Osteoblast (primary cell): ENCODE measurements at places on chromosomes 2 and 18. TPM values are rescaled to one million over a fixed set of nuclear protein-coding genes. Genes with fewer than 3 reads are reported as not detected.

GRCh38 chr2:84879584-84880394 lies 1.1 kb downstream of the TRABD2A start:
- DNase-seq, result peak; percentile 84

- DNase-seq, result peak; percentile 94
Observed at GRCh38 chr2:20224716-20225293, at the start of gene SDC1. Gene SDC1 (minus strand): TSS chr2:20225130. CDS start chr2:20224867, 263 bp downstream.

GRCh38 chr18:63216516-63217311 lies 102.9 kb downstream of the BCL2 start:
- DNase-seq, result no peak

Gene STARD6
- not detected in 2 replicates for total RNA-seq

- DNase-seq, result no peak
Observed at GRCh38 chr2:46705654-46706053, 210.0 kb downstream of the MCFD2 start.

DNA sequence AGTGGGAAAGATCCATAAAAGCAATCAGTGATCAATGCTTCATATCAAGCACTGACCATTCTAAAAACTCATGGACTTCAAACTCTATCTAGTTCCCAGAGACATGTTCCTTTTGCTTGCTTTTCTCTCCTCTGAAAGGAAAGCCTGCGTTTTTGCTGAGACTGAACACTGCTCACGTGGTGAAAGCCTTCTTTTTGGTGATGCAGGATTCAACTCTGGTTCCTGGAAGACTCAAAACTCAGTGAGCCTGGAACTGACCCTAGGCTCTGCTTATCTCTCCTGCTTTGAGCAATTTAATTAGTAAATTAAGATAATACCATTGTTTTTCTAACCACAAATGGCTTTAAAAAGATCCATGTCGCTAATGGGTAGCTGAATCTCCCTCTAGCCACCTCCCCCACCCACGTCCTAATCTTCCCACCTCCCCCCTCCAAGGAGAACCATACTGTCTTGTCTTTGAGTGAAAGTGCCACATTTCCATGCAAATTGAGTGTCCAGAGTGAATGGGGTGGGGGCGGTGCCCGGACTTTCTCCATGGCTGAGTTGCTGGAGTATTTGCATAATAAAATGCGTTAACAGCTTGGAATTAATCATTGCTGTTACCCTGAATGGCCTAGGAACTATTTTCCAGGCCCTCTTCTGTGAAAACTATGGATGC lies 130.5 kb downstream of the BCL11A start:
- no peak for DNase-seq

Gene MRPL53
- total RNA-seq, result 18.0 and 23.5 TPM in 2 replicates

- peak; percentile 96 for DNase-seq
Observed at GRCh38 chr2:238947920-238948710, 100.2 kb downstream of the TWIST2 start.

- DNase-seq, result no peak
Observed at GRCh38 chr2:6283259-6283658, 582.4 kb downstream of the CMPK2 start.

Gene CETN1
- total RNA-seq, result not detected in 2 replicates

- peak; percentile 85 for DNase-seq
Observed at GRCh38 chr18:8478166-8478967, 130.9 kb upstream of the RAB12 start.

DNA sequence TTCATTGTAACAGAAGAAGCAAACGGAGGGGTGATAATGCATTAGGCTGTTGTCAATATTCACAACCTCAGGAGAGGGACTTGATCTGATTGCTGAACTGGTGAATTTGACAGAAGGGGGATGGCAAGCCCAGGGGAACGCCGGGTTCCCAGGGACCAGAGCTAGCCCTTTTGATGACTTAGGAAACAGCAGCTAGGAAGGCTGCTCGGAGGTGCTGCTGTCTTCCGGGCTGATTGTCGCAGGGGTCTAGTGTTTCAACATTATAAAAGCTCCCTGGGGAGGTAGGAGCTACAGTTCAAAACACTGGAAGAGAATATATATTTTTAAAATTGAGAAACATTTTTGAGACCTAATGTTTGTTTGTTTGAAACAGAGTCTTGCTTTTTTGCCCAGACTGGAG lies 47.3 kb downstream of the CD8B2 start:
- DNase-seq, result peak; percentile 50

DNA sequence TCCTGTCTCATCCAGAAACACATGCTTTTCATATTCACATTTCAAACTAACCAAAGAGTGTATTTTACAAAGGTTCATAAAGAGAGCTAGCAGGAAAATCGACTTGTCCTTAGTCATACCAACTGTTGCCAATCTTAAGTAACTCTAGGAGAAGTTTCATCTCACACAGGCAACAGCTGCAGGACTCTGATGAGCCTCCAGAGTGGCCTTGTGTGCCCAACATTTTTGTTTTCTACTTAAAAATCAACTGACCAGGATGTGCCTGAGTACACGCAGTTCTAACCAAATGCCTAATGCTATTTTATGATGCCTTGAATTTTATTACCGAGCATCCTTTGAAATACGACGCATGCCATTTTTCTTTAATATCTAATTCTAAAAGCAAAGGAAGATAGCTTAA lies 595.9 kb upstream of the LRRTM4 start:
- no peak for DNase-seq

- peak; percentile 66 for DNase-seq
Observed at GRCh38 chr2:33457556-33458247, 18.7 kb upstream of the RASGRP3 start.

Gene RBM45
- 19.7 and 19.9 TPM in 2 replicates for total RNA-seq
